ENCODE measurements at places on chromosomes 5 and 9.

DNA sequence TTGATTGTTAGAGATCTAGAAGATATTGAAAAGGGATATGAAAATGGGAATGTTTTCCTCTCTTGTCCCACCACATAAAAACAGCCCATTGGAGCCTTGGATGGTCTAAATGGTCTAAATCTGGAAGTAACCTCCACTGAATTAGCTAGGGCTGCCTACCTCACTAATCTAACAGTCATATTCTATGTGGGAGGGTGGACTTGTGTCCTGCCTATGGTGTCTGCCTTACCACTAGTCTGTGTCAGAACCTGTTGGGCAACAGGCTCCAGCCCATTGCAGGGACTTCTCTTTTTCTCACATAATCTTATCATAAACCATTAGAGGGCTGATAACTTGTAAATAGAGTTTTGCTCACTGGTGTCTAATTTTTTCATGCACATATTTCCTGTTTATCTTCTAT, 548.8 kb upstream of the CDH18 start:
- no peak for DNase-seq

- no peak for DNase-seq
Measured at GRCh38 chr9:86405086-86405491, 50.9 kb upstream of the TUT7 start.

DNA sequence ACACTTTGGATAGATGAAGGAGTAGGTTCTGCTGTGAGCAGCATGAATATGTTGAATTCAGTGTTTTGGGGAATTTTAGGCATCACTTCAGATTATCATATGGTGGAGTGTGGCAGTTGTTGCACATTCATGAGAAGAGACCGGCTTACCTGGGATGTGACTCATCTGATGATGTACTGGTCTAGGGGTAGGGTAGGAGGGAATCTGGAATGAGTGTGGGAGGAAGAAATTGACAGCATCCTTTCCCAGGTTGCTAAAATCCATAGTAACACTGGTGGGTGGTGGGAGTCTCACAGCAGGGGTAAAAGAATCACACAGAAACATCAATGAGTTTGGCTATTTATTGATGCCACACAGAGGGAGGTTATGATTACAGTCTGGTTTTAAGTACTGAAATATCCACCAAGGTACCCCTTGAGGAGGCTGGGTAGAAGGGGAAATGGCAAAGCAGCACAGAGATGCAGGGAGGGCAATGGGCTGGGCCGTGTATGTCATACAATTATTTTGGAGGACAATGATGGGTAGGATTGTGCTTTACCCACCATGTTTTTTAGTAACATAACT, 82.5 kb downstream of the TARS1 start:
- DNase-seq, result no peak

- no peak for DNase-seq
Measured at GRCh38 chr9:4727593-4727992, 13.4 kb downstream of the AK3 start.

DNA sequence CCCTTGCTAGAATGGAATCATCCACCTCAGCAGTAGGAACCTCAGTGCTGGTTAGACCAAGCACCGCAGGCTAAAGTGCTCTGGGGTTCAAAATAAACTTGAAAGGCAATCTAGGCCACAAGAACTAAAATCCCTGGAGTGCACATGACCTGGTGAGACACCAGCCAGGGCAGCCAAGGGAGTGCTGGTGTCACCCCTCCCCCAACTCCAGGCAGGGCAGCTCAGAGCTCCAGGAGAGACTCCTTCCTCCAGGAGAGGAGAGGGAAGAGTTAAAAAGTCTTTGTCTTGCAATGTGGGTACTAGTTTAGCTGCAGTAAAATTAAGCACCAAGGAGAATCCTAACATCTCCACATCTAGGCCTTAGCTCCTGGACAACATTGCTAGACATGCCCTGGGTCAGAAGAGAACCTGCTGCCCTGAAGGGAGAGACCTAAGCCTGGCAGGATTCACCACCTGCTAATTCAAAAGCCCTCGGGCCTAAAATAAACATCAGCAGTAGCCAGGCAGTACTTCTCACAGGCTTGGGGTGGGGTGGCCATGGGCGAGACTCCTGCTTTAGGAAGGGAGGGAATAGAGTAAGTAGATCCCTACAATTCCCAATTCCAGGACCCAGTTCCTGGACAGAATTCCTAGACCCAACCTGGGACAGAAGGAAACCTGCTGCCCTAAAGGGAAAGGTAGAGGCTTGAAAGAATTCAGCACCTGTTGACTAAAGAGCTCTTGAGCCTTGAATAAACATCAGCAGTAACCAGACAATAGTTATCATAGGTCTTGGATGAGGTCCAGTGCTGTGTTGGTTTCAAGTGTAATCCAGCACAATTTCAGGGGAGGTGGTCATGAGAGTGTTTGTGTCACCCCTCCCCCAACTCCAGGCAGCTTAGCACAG, 25.8 kb downstream of the UGT3A2 start:
- DNase-seq, result no peak

GRCh38 chr5:82374637-82375036, 96.5 kb upstream of the RPS23 start:
- no peak for DNase-seq

- DNase-seq, result no peak
Measured at GRCh38 chr9:131446276-131446675, 52.4 kb downstream of the PRRC2B start.

DNA sequence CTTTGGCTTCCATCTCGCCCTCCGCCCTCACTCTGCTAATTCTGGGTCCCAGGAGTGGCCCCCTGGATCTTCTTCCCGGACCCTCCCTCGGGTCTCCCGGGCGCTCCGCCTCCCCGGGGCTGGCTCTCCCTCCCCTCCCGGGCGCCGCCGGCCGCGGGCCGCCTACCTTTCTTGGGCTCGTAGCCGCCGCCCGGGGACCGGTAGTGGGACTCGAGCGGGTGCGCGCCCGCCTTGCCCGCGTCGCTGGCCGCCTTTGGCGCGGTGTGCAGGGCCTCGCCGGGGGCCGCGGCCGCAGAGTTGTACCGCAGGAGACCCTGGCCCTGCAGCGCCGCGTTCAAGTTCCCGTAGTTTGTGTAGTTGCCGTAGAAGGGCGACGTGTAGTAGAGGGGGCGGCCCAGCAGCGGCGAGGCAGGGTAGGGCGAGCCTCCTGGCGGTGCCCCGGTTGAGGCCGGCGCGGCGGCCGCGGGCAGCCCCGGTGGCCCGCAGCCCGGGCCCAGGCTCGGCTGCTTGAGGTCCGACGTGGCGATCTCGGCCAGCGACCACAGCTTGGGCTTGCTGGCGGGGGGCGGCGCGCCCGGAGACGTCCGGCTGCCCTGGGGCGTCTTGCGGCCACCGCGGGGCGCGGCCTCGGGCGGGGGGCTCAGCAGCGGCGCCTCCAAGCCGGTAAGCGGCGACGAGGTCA, 3.2 kb downstream of the IRX2 start:
- DNase-seq, result no peak

DNA sequence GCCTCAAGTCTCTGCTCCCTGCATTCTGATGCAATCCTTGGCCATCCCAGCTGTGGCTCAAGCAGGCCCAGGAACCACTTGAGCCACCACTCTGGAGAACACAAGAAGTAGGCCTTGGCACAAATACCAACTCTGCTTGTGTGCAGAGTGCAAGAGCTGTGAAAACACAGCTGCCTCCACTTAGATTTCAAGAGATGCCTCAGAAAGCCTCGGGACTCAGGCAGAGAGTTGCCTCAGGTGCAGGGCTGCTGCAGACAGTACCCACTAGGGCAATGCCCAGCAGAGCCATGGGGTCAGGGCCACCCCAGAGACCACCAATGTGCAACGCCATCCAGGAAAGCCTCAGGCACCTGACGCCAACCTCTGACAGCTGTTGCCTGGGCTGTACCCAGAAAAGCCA, 82.4 kb downstream of the FREM1 start:
- DNase-seq, result no peak

- DNase-seq, result no peak
Measured at GRCh38 chr5:6108540-6108848, 269.9 kb downstream of the MED10 start.

- no peak for DNase-seq
Measured at GRCh38 chr5:99349787-99350186, 421.0 kb upstream of the CHD1 start.

- no peak for DNase-seq
Measured at GRCh38 chr9:137851516-137852267, 25.9 kb upstream of the CACNA1B start.

- no peak for DNase-seq
Measured at GRCh38 chr9:18297056-18297841, 176.7 kb upstream of the ADAMTSL1 start.

GRCh38 chr9:33780276-33780675, 15.1 kb upstream of the PRSS3 start:
- no peak for DNase-seq

GRCh38 chr5:135228222-135228621, 170.8 kb downstream of the MACROH2A1 start:
- DNase-seq, result no peak

DNA sequence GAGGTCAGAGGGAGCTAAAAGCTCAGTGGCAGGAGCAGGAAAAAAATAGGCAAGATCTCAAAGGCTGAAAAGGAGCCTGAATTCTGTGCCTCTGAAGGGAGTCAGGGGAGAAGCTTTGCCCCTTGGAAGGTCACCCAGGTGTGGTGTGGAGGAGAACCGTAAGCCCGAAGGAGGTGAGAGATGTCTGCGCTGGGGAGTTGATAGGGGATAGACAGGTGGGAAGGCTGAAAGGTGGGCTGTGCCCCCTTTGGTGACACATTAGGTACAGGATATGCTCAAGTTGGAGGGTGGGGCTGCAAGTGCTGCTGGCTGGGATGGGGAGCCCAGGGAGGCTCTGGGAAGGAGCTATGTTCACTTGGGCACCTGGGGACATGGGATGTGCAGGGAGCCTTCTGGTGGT, 217.7 kb downstream of the PAX5 start:
- DNase-seq, result no peak

DNA sequence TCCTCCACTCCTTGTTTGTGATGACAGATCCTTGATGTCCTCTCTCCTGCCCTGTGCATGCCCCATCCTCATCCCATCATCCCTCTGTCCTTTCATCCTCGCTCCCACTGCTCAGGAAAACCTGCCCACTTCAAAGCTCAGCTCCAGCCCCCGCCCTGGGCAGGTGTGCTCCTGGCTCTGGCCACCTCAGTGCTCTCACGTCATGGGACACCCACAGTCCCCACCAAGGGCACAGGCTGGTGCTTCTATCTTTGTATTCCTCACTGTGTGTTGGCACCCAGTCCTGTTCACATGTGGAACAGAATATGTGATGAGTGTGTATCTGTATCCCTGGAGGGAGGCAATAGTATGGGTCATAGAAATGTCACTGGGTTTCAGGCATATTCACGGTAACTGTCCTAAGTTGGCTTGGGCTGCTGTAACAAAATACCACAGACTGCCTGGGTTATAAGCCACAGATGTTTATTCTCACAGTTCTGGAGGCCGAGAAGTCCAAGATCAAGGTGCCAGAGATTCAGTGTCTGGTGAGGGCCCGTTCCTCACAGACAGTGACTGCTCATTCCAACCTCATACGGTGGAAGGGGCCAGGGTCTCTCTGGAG, 13.5 kb downstream of the GFPT2 start:
- DNase-seq, result no peak

DNA sequence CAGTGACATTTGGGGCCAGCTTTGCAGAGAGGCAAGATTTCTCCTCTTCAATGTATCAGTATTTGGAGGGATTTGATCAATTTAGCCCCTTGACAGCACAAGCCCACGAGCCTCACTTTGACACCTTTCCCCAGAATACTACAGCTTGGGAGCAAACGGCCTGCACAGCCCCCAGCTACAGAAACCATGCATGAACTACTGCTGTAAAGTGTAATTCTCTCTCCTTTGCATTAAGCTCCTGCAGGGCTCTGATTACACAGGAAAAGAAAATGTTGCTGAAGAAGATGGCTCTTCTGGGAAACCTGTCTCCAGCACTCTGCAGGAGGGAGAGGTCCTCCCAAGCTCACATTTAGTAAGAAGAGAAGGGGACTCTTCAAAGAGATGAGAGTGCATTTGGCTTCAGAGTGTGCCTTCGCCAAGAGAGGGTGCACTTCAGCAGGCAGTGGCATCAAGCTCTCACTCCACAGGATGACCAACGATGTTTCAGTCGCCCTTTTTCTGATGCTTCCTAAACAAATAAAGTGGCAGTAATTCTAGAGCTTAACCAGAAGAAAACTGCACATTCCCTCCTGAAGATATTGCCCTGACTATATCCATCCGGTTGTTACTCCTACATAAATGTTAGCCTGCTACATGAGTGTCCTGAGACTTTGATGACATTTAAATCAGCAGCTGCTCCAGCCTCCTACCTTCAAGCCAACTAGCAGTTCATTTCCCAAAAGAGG, 272.2 kb downstream of the AUH start:
- DNase-seq, result no peak

DNA sequence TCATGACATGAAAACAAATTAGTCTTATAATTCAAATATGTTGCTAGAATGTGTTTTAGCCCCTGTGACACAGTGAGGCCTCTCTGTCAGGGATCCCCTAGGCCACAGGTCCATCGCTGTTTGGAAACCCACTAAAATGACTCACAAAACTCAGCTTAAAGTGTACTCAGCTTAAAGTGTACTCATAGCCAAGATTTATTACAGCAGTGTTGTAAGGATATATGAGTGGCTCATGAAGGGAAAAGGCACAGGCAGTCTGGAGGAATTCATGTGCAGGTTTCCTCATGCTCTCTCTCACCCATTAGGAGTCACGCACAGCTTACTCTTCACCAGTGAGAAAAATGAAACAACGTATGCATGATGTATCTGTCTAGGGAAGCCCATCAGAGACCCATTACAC, 24.4 kb upstream of the TGFBI start:
- no peak for DNase-seq

DNA sequence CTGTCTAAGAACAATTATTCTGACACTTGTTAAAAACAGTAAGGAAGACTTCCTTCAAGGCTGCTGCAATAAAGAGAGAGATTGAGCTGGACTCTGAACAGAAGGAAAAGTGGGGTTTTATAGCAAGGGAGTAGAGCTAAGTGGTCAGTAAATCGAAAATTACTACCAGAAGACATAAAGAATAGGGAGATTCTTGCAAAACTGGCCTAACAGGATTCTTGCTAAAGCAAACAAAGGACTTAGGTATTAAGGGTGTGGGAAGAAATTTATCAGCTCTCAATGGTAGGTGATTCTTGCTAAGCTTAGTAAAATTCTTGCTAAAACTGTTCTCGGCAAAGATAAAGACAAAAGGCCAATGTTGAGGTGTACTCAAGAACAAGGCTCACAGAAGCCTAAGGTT, 300.5 kb downstream of the SLCO4C1 start:
- DNase-seq, result no peak
